Hepatocyte (in vitro differentiated cells): ENCODE measurements at places on chromosomes 1 and 21.

DNA sequence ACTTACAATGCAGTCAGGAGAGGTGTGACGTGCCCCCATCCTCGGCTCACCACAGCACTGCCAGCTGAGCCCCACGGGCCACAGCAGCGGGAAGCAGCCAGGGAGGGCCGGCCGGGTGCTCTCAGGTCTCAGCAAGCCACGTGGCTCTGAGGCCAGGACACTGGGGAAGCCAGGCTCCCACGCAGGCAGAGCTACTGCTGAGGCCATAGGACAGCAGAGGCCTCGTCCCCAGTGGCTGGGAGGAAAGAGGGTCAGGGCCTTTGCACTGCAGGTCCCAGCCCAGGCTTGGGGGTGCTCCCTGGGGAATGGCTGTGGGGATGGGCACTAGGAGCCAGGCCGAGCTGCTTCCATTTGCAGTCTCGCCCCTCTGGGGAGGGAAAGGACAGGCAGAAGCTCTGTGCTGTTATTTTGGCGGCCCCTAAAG is 5.8 kb downstream of the LRRC47 start:
- no peak for DNase-seq

GRCh38 chr1:6185635-6186382 is 5.7 kb upstream of the CHD5 start:
- peak; percentile 60 for DNase-seq

- DNase-seq = no peak
Measured at GRCh38 chr21:45406801-45407628, 2.0 kb downstream of the COL18A1 start.

DNA sequence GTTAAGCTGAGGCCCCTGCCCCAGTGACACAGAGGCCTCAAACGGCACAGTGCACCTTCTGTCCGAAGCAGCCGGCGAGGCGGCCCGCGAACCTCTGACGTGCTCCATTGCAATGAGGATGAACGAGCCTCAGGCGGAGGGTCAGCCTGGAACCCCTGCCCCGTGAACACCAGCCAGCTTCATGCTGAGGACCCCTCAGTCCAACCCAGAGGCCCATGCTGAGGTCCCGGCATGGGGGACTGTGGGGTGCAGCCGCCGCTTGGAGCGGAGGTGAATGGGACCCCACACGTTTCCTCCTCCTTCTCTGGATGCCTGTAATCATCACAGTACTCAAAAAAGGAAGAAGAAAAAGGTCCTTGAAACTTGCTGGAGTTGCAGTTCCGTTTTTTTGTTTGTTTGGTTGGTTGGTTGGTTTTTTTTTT is 62.1 kb downstream of the PRKCZ start:
- DNase-seq = no peak

GRCh38 chr1:73033640-73034039 is 751.3 kb upstream of the NEGR1 start:
- DNase-seq = no peak

- DNase-seq = no peak
Measured at GRCh38 chr1:92487078-92487605, 417 bp upstream of the GFI1 start.
